Activated naive CD4-positive, alpha-beta T cell treated with anti-CD3 and anti-CD28 coated beads, Interleukin-2, amount 50 U/mL, for 16 hours (primary cell): ENCODE measurements at places on chromosomes 12 and 14.

GRCh38 chr14:24334431-24335291, at the start of gene ADCY4:
TSS of gene ADCY4 (minus strand) at chr14:24335071. CDS start at chr14:24334652, 419 bp downstream.
- DNase-seq: peak; percentile 46

- peak; percentile 49 for DNase-seq
Observed at GRCh38 chr14:65170768-65171507, 68.6 kb upstream of the MAX start.

DNA sequence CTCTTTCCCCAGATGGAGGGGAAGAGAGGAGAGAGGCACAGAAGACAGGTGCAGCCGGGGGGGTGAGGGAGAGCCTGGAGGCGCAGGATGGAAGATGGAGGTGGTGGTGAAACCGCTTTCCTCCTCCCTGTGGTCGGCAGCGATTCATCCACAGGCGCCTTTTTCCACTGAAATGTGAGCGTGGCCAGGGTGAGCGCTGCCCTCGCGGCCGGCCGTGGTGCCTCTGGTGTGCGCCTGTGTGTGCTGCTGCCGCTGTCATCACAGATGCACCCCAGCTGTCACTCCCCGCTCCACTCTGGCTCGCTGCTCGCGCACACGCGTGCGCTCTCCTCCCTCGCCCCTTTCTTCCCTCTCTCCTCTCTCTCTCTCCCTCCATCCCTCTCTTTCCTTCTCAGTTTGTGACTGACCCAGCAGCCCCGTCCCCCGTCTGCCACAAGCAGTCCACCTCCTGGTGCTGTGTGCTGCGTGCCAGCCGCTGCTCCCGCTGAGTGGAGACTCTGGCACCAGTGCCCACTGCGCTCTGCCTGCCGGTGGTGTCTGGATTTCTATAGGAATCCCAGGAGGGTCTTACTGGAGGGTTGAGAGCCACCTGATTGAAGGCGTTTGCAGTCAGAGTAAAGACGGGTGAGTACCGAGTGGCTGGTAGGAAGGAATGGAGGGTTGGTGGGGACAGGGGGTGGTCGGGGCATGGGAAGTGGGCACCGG, at the start of gene LRTM2:
LRTM2 (plus strand) TSS at position 375 of the 705 bp plus-strand sequence. CDS start 7,584 bp downstream, outside the sequence.
- no peak for DNase-seq

DNA sequence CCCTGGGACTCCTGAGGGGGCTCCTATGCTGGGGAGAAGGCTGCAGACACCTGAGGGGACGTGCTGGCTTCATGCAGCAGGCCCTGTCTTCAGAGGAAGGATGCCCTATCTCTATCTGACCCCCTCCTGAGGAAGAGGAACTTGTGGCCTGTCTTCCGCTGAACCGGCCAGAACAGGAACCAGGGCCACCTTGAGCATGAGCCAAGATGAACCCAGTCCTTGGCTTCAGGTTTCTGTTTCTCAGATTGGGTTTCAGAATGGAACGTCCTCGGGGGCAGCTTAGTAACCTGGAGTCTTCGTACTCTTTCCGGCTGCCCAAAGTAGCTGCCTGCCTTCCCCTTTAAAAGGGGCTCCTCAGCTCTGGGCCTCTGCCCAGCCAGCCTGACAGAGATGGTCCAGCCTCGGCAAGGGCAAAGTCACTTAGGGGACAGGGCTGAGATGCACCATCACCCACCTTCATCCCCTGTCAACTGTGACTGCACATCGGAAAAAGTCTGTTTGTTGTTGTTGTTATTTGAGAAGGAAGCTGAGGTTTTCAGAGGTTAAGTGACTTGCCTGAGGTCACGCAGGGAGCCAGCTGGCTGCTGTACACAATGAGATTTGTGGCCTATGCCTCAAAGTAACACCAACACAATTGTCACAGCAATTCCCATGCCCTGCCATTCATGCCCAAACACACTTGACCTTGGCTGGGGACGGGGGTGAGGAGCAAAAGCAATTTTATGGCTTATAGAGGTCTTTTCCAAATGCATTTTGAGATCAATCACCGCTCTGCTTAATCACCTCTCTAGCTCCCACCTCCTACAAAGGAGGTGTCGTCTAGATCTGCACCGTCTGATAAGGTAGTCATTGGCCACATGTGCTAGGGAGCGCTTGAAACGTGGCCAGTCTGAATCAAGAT, 13.4 kb downstream of the ASB2 start:
- DNase-seq: no peak

GRCh38 chr14:96631030-96631429, 128.8 kb downstream of the PAPOLA start:
- DNase-seq: no peak

- no peak for DNase-seq
Observed at GRCh38 chr12:31876568-31877424, 82.4 kb upstream of the RESF1 start.

- no peak for DNase-seq
Observed at GRCh38 chr14:102848830-102849525, 71.7 kb downstream of the TRAF3 start.
